ENCODE measurements at places on chromosomes 5 and 9.

DNA sequence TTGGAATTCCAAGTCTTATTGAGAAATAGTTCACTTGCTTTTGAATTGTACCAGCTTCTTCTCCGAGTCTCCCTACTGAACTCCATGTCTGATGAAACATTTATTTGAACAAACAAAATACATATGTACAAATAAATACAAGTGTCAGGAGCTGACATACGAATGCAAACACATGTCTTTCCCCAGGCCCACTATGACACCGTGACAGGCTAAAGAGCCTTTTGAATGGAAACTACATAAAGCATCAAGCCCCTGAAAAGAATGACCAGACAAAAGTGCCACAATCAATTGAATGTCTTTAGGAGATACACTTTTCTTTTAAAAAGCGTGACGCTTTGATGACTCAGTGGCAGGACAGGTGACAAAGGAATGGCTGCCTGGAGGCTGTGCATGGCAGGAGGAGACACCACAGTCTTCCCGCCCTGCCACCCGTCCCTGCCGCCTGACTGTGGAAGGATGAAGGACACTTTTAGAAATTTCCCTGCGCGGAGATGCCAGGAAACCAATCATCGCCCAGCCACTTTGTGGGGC, 112.4 kb upstream of the BNC2 start:
- DNase-seq, result no peak

DNA sequence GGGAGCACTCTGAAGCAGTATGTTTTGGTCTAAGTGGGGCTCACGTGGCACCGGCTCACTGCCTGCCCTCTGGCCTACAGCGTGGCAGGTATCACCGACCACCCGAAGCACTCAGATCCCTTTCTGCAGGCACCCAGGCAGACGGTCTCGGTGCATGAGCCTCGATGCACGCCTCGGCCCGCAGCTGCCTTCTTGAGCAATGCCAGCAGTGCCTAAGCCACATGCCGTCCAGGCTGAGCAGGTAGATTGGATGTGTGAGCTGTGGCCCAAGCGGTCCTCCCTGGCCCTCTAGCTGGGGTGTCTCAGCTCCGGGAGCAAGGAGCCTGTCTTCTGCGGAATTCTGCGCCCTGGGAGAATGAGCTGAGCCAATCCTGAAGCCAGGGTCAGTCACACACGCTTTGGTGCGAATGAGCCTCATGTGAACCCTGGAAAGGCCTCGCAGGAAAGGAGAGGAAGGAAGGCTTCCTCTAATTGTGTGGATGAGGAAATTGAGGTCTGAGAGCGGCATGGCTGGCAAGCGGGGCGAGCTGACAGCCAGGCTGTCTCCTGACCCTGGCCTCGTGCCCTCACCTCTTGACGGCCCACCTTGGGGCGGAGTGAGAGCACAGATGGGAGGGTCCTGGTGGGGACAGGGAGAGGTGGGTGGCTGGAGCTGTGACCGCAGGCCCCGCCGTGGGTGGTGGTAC, 14.4 kb downstream of the RXRA start:
- no peak for DNase-seq

DNA sequence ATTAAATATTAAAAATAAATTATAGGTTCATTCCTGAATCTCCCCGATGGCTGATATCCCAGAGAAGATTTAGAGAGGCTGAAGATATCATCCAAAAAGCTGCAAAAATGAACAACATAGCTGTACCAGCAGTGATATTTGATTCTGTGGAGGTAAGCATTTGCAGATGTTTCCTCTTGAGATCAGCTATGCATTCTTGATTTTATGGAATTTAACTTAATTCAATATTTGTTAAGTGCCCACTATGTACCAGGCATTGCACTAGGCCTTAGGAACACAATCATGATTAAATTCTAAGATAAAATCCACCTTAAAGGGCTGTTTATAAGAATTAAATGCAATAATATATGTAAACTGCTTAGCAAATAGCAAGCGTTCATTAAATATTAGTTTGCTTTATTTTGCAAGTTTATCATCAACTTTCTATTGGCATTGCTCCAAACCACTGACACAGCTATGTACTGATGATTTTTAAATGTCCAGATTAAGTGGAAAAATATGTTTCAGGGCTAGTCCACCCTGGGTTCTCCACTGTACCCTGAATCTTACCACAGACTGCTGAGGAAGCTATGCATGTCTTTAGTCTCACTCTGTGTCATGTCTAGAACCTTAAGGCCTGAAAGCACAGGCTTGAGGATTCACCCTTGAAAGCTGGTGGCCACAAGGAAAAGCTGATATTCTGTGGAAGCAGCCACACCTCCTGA, 33.2 kb downstream of the SLC22A4 start:
- DNase-seq, result no peak

DNA sequence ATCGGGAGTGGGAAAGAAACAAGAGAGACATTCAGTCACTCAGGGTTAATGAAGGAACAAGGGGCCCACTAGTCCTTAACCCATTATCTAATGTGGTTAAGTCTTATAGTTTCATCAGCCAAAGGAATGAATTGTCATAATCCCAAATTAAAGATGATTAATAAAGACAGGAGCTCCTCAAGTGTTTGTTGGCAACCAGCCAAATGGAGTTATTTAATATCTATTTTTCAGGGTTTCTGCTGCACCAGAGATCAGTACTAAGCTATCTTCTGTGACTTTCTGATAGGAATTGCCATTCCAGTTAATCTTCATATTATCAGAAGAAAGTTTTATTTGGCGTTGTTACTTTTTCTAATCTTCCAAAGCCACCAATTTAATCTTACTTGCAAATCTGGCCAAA, 34.0 kb upstream of the FCHO2 start:
- no peak for DNase-seq

- DNase-seq, result no peak
Observed at GRCh38 chr5:168347368-168348083, 56.1 kb downstream of the WWC1 start.

DNA sequence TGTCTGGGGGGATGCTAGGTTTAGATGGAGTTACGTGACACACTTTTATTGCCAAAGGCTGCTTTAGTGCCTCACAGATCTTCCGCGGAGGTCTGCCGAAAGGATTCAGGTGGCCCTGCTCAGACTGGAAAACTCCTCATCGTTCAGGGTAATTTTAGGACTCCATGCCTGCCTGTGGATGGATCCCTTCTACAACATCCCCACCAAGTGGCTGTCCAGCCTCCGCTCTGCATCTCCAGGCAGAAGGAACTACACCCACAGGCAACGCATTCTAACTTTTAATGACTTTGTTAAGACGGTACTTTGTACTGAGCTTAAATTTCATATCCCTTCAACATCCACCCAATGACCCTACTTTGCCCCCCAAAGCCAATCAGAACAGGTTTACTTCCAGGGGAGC, 29.4 kb downstream of the ATPSCKMT start:
- no peak for DNase-seq
